IMR-90 (cell line): ENCODE measurements at places on chromosomes 7 and 10.
A peak's percentile ranks its signal among the peaks of the same experiment; 100 is the strongest.

DNA sequence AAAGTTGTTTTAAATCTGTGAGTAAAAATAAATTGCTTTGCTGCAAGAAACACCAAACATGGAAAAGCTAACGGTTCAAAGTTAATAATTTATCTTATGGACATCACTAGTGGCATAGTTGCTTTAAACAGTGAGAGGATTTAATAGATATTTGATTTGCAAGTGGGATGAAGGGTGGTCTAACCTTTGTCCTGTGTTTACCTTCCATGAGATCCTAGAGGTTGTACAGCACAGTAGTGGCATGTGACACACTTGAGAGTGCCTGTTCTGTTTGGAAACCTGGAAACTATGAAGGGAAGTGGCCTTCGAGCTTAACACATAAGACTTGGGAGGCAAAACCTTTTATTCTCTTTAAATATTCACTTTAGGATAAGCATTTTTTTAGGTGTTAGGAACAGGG is 16.0 kb downstream of the EGFR start:
- DNase-seq = no peak

DNA sequence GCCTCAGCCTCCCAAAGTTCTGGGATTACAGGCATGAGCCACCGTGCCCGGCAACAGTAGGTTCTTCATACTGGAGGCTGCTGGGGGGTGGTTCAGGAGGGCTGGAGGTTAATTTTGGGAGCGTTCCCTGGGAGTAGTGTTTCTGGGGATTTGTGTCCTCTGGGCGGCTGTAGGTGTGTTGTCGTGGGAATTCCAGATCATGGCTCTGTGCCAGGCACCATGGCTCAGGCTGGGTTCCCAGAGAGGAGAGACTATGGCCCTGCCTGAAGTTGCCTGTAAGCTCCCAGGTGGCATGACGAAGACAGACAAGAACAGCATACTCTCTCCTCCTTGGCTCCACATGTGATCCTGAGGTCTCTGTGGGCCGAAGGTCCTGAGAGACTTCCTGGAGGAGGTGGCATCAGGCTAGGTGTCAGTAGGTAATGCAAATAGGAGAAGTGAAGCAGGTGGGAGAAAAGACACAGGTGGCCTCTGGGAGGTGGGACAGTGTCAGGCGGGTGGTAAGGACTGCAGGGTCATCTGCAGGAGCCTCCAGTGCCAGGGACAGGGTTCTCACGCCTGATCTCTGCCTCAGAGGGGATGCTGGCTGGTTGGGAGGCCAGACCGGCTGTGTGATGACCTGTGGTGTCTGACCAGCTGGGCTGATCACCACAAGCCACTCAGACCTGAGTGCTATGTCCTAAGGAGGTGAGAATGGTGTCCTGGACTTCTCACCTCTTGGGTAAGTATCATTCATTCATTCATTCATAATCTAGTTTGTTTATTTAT is 18.7 kb downstream of the CLIP2 start:
- no peak for DNase-seq

GRCh38 chr10:14374745-14375445 is 44.2 kb upstream of the FRMD4A start:
- DNase-seq = peak; percentile 42

GRCh38 chr7:23061327-23061726 is 44.3 kb upstream of the KLHL7 start:
- DNase-seq = no peak

GRCh38 chr10:49620286-49620810 is 6.5 kb downstream of the CHAT start:
- DNase-seq = no peak

DNA sequence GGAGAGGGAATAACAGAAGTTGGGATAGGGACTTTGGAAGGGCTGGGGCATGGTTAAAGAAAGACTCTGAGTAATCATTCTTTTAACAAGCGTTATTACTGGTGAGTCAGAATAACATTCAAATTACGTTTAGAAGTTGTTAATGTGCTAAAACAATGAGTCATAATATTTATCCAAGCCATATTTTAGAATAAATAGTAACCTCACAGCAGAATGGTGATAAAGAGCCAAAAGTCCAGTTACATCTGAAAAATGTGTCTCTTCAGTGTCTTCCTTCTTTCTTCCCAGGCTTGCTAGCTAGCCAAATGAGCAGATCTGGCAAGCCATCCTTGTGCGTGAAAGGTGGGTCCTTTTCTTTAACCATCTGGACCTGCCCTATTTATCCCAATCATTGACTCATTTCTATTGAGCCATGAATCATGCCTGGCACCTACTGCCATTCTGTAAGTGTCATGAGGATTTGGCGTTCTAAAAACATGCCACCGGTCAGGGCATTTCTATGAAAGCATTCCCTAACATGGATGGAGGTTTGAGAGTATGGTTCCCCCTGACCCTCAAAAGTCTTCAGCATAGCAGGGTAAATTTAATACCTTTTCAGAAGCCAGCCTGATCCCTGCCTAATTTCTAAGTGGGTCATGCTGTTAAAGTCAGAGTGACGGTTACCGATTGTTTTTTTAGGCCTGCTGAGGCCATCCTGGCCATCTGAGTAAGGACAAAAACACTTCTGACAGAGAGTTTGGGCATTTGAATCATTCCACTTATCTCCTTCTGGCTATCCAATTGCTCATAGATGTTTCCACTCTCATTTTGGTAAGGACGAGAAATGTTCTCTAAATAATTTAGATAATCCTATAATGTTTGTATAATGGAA is 26.9 kb downstream of the MYPN start:
- peak; percentile 92 for DNase-seq

DNA sequence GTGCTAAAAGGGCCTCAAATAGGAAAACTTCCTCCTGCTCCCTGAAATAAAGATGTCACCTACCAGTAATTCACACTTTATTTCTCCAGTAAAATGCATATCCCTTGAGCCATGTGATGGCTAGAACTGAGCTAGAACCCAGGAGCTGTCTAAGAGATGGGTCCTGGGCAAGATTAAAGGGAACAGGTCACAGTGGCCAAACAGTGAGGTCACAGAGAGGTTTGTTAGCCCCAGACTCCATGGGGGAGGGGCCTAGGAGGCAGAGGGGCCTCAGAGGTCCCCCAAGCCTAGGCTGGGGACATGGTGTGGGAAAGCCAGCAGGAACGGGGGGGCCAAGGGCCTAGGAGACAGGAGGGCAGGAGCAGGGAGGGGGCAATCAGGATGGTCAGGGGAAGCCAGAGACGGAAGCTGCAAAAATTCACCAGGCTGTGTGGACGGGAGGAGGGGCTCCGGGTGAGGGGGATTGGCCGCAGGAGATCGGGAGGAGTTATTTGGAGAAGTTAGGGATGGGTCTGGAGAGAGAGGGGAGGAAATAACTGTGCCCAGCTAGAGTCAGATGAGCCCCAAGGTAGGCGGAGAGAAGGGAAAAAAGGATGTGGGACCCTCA is 3.3 kb downstream of the FBXO24 start:
- no peak for DNase-seq

DNA sequence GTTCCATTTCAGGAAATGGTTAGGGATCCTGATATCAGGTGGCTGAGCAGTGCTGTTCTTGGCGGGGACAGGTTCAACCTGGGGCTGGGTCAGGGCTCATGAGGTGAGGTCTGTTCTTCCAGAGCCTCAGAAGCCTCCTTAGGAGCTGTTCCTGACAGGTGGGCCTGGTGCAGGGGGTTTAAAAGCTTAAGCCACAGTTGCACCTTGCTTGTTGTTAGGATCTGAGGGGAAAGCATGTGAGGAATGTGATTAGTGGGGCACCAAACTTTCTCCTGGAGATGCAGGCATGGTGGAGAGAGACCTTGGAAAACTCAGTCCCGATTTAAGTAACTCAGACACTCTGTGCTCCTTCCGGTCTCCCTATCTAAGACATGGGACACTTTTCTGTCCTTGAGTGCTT is 18.7 kb upstream of the CRHR2 start:
- no peak for DNase-seq

- DNase-seq = peak; percentile 82
Observed at GRCh38 chr10:50740293-50740648, 535 bp downstream of the ASAH2B start.

DNA sequence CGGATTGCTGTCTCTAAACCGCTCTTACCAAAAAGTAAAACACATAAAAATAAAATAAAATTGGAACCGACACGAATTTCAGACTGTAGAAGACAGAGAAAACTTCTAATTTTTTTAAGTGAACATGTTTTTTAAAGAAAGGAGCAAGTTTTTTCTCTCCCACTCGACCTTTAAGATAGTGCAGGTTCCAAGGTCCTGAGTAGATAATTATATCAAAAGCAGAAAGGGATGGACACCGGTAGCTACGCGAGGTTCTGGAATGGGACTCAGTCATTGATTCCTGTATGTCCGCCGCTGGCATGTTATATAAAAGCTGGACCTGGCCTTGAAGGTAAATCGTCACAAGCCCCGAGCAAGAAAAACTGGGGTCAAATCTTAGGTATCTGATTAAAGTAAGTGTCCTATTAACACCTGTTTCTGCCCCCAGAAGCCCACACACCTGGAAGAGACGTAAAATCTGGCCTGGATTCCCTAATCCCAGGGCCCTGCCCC is 462 bp upstream of the CISD1 start:
- DNase-seq = no peak

GRCh38 chr7:108719631-108720030 is 150.0 kb downstream of the DNAJB9 start:
- DNase-seq = no peak

- DNase-seq = no peak
Observed at GRCh38 chr10:87837445-87837844, 19.4 kb upstream of the ATAD1 start.

GRCh38 chr10:132679640-132680039 is 106.3 kb downstream of the NKX6-2 start:
- DNase-seq = no peak

GRCh38 chr10:121085367-121085766 is 234.2 kb downstream of the WDR11 start:
- DNase-seq = no peak

DNA sequence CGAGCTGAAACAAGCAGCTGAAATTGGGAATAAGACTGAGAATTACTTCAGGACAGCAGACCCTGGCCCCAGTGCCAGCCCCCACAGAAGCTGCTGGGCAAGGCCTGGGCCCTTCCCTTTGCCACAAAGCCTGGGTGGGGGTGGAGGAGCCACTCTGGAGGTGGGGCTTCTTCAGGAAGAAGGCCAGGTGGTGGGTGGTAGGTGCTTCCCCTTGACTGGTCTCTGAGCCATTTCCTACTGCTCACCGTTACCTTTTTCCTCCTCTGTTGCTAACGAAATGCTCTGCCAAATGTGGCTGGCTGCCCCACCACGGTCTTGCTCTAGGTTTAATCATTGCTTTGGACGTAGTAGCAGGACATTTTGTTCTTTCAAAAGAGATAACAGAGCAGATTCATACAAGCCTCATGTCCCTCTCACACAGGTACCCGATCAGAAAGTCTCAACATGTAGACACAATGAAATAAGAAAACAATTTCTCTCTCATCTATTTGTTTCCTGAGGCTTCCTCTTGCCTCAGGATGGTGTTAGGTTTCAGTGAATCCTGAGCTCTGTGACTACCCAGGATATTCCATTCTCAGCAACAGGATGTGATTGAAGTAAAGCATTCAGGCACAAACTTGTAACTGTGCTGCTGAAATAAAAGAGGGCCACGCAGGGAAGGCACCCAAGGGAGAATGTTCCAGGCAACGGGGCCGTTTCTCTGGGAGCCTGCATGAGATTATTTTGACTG is 66.5 kb downstream of the WDR11 start:
- DNase-seq = no peak

DNA sequence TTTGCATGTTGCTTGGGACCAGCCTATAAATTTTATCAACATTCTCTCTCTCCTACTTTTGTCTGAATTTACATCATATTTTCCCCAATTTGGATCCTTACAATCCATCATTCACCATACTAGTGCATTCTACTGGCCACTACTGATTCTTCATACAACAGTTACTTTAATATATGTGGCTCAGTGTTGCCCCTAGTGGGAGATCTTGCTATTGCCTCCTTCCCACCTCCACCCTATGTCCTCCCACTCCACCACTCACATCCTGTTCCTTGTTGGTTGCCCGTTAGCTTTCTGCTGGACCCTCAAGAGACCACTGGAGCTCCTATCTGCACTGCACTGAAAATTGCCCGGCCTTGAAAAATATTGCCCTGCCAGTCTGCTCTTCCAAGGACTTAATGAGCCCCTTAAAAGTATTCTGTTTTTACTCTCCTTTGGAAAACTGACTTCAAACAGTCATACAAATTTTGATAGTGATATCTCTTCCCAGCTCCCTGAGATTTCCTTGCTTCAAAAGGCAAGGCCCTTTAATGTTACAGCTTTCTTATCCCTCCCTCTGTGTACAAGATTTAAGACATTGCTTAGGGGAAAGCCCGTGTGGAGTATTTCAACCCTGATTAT is 243.2 kb upstream of the TMEM229A start:
- DNase-seq = peak; percentile 22

GRCh38 chr10:4426866-4427265 is 399.1 kb upstream of the AKR1E2 start:
- no peak for DNase-seq

GRCh38 chr10:93288679-93289634 is 193.2 kb downstream of the MYOF start:
- DNase-seq = peak; percentile 84

DNA sequence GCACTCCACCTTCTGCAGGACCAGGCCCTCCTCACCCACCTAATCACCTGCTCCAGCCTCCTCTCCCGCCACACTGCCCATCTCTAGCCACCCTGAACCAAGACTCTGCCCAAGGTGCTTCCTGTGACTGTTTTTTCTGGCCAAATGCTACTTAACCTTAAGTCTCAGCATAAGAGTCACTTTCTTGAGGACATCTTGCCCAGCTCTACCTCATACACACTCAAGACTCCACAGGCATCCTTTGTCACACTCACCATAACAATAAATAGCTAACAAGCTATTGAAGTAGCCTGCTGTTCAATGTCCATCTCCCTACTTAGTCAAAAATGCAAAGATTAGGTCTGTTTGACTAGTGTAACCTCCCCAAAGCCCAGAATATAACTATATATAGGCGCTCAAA is 455.4 kb upstream of the NFE2L3 start:
- DNase-seq = no peak
